ENCODE measurements at places on chromosomes 3 and 15.

- no peak for DNase-seq
Measured at GRCh38 chr3:167700046-167700445, 34.6 kb downstream of the PDCD10 start.

DNA sequence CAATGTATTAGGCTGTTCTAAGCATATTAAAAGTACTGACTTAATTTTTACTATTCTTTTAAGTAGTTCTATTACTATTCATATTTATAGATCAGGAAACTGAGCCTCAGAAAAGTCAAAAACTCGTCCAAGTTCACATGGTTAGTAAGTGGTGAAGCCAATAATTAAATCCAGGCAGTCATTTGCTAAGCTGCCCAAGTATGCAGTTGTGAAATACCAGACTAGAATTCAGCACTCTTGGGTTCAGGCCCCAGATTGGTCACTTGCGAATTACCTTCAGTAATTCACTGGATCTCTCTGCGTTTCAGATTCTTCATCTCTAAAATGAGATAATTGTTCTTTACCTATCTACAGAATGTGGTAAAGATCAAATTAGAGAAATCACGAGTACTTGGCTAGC lies 161.9 kb upstream of the CADPS start:
- DNase-seq = no peak

GRCh38 chr3:119690043-119690656 lies 12.7 kb upstream of the CFAP91 start:
- no peak for DNase-seq

DNA sequence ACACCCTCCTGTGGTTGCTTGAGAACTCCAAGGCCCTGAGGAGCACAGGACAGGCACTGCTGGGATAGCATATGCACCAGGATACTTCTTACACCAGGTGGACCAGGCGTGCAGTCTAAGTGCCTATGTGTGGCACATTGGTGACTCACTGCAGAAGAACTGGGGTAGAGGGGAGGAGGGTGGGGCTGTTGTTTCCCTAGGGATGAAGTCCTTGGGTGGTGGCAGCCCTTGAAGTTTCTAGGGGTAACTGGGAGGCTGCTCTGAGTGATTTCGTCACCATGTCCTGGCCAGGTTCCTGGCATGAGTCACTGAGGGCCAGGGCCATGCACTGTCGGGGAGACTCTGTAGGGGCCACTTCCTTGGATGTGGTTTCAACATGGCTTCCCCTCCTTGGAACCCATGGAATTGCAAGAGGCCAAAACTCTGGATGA lies 15.9 kb downstream of the MYZAP start:
- DNase-seq = no peak

- DNase-seq = no peak
Measured at GRCh38 chr15:95174301-95175259, 943.2 kb downstream of the MCTP2 start.
